Stimulated activated CD4-positive, alpha-beta T cell treated with anti-CD3 and anti-CD28 coated beads, Interleukin-4, amount 100 ng/mL, for 1 hour (primary cell): ENCODE measurements at places on chromosomes 3 and 15.

DNA sequence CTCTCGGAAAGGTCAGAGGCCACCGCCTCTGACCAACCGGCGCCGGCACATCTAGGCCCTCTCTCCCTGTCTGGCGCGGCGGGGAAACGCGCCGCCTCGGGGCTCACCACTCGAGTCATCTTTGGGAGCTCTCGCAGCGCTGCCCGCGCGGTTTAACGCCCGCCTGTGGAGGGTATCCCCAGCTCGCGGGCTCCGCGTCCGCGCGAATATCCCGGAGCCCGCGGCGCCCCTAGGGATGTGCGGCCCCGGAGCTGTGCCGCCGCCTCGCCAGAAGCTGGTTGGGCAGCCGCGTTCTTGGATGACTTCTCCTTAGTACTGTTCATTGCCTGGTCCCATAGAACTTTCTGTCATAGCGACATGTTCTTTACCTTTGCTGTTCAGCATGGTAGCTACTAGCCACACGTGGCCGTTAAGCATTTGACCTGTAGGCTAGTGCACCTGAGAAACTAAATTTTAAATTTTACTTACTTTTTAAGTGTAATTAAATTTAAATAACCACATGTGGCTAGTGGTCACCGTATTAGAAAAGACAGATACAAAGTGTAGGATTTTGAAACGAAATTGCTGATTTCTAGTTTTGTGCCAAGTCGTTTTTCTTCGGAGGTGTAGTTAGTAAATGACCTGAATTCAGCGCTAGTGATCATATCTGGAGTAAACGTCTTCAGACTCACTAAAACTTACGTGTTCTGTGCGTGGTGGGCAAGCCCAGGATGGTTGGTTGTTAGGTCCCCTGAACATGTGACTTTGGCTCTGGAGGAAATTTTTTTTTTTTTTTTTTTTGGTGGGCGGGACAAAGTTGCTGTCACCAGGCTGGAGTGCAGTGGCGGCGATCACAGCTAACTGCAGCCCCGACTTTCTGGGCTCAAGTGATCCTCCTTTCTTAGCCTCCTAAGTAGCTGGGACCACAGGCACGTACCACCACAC, 835 bp downstream of the ARIH2 start:
- DNase-seq, result peak; percentile 47

DNA sequence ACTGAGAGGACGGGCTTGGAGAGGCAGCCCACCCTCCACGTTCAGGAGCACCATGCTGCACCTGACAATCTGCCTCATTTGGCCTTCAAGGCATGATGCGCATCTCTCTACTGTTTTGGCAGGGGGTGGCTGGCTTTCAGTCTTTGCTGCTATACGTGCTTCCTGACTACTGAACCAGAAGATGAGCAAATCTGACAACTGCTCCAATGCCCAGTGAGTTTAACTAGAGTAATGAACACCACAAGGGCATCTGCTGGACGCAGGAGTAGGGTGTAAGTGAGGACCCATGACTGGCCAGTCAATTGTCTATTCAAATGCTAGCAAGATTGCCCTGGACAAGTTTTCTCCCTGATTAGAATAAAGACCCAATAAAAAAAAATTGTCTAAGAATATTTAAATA, 335.7 kb downstream of the MAGI1 start:
- DNase-seq, result no peak

DNA sequence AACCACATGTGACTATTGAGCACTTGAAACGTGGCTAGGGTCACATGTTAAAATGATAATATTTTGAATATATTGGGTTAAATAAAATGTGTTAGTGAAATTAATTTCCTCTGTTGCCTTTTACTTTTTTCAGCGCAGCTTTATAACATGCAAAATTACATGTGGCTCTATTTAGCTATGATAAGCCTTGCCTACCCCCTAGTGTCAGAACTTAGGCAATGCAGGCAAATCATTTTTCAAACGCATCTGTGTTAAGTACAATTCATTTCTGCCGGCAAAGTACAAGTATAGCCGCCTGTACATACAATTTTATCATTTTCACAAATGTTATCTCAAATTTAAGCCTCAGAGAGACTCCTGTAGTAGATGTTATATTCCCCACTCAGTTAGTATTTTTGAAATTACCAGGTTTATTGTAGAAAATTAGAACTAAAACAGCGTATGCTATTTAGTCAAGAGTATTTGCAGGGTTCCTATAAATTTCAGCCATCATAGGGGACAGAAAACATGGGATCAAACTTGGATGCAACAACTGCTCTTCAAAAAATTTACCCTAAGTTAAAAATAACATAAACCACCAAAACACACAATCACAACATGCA, 56.1 kb downstream of the TAFA4 start:
- DNase-seq, result no peak

GRCh38 chr3:16112910-16113504, 61.5 kb upstream of the GALNT15 start:
- no peak for DNase-seq

- DNase-seq, result no peak
Measured at GRCh38 chr3:150521463-150521862, 24.8 kb downstream of the SERP1 start.

DNA sequence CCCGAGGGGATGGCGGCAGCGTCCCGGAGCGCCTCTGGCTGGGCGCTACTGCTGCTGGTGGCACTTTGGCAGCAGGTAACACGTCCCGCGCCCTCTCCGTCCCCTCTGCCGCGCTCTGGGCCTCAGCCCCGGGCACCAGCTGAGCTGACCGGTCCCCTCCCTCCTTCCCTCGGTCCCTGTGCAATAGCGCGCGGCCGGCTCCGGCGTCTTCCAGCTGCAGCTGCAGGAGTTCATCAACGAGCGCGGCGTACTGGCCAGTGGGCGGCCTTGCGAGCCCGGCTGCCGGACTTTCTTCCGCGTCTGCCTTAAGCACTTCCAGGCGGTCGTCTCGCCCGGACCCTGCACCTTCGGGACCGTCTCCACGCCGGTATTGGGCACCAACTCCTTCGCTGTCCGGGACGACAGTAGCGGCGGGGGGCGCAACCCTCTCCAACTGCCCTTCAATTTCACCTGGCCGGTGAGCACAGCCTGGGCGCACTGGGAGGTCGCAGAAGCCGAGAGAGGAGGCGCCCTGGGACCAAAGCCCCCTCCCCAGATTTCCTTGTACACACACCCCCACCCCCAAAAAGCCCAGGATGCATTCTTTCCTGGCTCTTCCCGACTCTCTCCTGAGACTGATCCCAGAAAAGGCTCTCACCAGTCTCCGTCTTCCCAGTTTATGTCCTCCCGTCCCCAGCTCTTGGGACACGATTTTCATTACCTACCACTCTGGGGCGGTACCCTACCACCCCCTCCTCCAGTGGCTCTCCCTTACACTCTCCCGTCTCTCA, 705 bp downstream of the DLL4 start:
- DNase-seq, result no peak
